ENCODE measurements at places on chromosomes 16 and 17. TPM values are rescaled to one million over a fixed set of nuclear protein-coding genes. Genes with fewer than 3 reads are reported as not detected.

Gene ADAM11
- total RNA-seq, result 0.10 TPM

Gene DHRS7C
- not detected for total RNA-seq

Gene NPIPB8
- 0.48 TPM for total RNA-seq

Gene TBC1D28
- not detected for total RNA-seq

Gene CMTM2
- total RNA-seq, result not detected

Gene PRAC2
- not detected for total RNA-seq

Gene KCNJ2
- 0.28 TPM for total RNA-seq

Gene ZP2
- not detected for total RNA-seq

Gene MYOCD
- 0.07 TPM for total RNA-seq

Gene CD79B
- not detected for total RNA-seq

Gene ACSM2A
- total RNA-seq, result not detected

Gene NPIPA2
- 0.75 TPM for total RNA-seq

Gene MLKL
- 23.6 TPM for total RNA-seq

Gene ITGAX
- not detected for total RNA-seq

Gene NTN1
- total RNA-seq, result 0.78 TPM

Gene KDM8
- total RNA-seq, result 2.6 TPM

Gene CRAMP1
- 10.4 TPM for total RNA-seq

Gene ALOX12B
- total RNA-seq, result 0.31 TPM

Gene PHOSPHO1
- 0.31 TPM for total RNA-seq

Gene NEK8
- 3.4 TPM for total RNA-seq

Gene MT3
- total RNA-seq, result not detected

Gene PRR35
- total RNA-seq, result not detected

Gene TP53TG3B
- total RNA-seq, result not detected

Gene PRSS22
- 1.3 TPM for total RNA-seq

Gene DNAAF8
- 0.31 TPM for total RNA-seq

All from foreskin keratinocyte (primary cell).